ENCODE measurements at places on chromosomes 6 and 20.

DNA sequence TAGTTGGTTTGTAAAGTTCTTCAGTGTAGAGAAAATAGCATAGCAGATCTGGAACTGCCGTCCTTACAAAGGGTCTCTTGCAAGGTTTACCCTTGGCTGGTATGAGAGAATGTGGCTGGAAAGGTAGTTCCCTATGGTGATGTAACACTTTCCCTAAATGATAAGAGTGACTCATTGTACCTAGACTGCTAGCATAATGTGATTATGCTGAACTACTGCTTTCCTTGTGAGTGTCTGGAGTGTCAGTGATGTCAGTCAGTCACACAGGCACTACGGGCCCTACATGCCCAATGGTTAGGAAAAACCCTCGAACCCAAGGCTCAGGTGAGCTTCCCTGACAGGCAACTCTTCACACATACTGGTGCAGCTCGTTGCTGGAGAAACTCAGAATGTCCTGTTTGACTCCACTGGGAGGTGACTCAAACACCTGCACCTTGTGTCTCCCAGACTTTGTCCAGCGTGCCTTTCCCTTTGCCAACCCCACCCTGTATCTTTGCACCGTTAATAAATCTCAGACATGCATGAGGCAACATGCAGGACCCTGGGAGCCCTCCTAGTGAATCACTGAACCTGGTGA lies 28.4 kb upstream of the LY86 start:
- DNase-seq, result no peak

DNA sequence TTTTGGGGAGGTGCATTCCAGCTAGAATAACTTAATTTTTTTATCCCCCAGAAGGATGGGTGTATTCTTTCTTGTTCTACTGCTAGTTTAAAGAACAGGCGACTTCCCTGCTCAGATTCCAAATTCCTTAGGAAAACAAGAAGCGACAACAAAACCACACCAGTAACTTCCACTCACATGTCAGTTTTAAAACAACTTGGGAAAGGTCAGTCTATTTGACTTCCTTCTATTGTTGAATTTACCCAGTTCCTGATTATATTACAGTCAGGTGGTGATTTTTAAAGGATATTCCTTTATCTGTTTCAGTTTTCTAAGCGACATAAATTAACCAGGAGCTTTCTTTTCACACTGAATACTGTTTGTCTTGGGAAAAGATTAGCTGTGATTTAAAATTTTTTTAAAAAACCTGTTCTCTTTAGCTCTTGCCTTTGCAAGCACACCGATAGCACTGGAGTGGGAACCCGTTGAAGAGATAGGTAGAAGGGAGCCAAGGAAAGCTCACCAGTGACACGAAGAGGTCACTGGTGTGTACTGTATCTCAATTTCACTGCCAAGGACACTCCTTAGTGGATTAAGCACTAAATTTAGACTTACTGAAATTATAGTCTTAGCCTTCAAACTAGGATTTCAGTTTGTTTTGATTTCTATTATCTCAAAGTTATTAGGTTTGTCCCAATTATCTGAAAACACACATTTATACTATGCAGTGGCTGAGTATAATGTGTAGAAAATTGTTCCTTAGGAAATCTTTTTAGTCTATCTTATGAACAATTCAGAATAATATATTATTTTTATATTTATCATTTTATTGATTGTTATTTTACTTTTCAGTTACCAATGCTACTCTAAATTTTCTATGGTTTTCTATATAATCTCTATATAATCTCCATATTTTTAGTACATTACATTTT lies 22.3 kb downstream of the MARCKS start:
- DNase-seq, result peak; percentile 80

GRCh38 chr20:56730003-56730402 lies 100.9 kb downstream of the TFAP2C start:
- no peak for DNase-seq

DNA sequence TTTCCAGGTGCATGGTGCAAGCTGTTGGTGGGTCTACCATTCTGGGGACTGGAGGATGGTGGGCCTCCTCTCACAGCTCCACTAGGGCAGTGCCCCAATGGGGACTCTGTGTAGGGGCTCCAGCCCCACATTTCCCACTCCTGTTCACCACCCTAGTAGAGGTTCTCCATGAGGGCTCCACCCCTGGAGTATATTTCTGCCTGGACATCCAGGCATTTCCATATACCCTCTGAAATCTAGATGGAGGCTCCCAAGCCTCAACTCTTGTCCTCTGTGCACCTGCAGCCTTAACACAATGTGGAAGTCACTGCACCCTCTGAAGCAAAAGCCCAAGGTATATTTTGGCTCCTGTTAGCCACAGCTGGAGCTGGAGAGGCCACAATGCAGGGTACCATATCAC lies 393.5 kb downstream of the RNGTT start:
- no peak for DNase-seq

DNA sequence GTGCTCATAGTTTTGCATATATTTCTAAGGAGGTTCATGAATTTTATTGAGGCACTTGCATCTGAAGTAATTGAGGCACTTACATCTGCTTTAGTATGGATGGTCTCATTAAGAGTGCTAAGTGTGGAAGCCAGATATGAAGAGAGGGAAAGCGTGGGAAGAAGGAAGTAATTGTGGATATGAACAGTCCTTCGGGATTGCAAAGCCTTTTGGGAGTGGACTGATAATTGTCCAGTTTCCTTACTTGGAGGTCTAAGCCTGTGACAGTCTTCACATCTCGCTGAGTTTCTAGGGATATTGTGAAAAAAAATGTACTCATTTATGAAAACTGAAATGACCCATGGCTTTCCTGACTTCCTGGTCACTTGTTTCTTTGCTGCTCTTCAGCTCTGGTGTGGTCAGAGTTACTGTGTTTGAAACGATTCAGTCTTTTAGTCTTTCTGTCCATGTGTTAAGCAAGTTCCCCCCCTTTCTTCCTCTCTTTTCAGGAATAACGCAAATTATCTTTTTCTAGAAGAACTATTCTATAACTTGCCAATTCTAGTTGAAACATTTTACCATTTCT lies 137.3 kb downstream of the ZFAND3 start:
- DNase-seq, result no peak

GRCh38 chr6:75094614-75095200 lies 111.1 kb downstream of the COL12A1 start:
- peak; percentile 73 for DNase-seq

GRCh38 chr6:127489248-127489647 lies 29.9 kb downstream of the MTCL3 start:
- no peak for DNase-seq

- peak; percentile 47 for DNase-seq
These were observed 85.4 kb downstream of the GRIK2 start for GRCh38 chr6:101478891-101479290.

GRCh38 chr6:29748391-29749307 lies 25.4 kb downstream of the HLA-F start:
- peak; percentile 76 for DNase-seq

GRCh38 chr20:32523613-32524213 lies 61.4 kb downstream of the NOL4L start:
- no peak for DNase-seq

DNA sequence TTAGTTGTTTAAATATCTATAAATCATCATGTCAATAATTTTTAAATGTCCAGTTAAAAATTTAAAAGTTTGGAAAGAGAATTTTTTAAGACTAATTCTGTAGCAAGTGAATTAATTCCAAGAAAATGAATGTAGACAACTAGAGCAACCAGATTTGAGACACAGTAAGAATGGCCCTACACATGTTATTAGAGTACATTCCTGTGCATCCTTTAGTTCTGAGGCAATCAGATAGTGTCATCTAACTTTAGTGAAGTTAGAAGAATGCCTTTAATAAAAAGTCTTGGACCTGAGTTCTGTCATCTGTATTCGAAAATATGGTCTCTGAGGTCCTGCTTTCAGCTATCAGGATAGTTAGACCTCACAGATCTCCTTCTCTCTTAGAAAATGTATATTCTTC lies 63.7 kb downstream of the HIVEP2 start:
- DNase-seq, result no peak

GRCh38 chr20:62487-62886 lies 25.0 kb upstream of the DEFB125 start:
- no peak for DNase-seq

DNA sequence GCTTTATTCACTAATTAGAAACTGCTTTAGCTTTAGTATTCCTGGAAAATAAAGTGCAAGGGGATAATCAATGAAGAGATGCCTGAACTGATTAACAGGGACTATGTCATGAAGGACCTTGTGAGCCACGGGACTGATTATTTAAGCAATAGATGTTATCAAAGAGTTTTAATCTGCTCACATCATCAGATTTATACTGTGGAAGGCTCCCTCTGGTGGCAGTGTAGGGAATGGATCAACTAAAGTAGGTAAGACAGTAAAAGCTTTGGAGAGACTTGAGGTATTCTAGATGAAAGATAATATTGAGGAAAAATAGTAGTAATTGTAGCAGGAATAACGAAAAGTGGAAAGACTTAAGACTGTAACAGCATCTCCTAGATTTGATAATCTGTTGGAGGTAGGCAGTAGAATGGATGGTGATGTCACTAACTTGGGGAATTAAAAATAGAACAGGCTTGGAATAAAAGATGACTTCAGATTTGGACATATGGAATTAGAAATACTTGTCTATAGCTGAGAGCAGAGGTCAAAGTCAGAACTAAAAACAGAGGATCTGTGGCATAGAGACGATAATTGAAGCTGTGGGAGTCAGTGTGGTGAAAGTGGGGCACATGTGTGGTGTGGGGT lies 80.3 kb upstream of the HTR1E start:
- peak; percentile 36 for DNase-seq

- DNase-seq, result no peak
These were observed 497.1 kb upstream of the ARID1B start for GRCh38 chr6:156280065-156280464.

- DNase-seq, result no peak
These were observed 326.3 kb downstream of the RIMS1 start for GRCh38 chr6:72212686-72213085.

DNA sequence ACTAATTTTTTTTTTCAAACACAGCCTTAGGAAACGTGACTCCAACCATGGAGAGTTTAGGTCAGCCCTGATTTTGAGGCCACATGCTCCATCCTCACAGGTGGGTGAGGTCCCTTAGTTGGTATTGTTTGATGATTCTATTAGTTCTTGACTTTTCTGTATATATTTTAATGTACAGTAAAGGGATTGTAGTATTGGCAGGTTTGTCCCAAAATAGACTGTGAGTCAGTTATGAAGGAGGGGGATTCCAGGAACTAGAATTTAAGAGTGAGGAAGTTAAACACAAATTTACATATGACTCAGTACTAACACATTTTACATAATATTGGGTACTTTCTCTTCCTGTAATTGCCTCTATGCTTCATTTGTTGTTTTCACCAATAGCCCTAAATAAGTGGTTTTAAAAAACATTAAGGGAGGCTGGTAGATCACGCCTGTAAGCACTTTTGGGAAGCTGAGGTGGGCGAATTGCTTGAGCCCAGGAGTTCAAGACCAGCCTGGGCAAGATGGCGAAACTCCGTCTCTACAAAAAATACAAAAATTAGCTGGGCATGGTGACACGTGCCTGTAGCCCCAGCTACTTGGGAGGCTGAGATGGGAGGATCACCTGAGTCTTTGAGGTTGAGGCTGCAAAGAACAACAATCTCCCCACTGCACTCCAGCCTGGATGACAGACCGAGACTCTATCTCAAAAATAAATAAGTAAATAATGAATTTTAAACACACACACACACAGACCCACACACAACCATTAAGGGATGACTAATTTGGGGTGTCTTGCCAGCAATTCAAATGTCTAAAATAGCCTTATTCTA lies 81.8 kb downstream of the SGK1 start:
- peak; percentile 51 for DNase-seq

DNA sequence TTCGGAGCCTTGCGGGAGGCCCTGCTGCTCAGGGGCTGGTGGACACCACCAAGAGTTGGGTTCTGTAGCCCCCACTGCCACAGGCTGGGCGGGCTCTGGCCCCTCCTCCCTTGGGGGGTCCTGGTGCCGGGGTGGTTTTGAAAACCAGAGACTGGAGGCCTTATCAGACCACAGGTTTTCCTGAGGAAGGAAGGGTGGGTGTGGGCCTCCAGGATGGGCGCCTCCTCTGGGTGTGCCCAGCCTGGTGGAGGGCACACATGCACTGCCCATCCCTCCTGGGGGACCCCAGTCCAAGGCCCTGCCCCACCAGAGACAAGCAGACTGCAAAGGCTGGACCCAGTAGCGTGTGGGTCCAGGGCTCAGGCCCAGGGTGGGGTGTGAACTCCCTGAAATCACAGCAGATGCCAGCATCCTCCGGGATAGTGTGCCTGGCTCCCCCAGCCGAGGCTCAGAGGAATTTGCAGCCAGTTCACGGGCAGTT lies 13.5 kb upstream of the ZBTB46 start:
- no peak for DNase-seq

- DNase-seq, result peak; percentile 74
These were observed at the start of gene MICA for GRCh38 chr6:31403283-31404060. MICA (plus strand) TSS chr6:31403595; CDS start chr6:31403633, 38 bp downstream.

DNA sequence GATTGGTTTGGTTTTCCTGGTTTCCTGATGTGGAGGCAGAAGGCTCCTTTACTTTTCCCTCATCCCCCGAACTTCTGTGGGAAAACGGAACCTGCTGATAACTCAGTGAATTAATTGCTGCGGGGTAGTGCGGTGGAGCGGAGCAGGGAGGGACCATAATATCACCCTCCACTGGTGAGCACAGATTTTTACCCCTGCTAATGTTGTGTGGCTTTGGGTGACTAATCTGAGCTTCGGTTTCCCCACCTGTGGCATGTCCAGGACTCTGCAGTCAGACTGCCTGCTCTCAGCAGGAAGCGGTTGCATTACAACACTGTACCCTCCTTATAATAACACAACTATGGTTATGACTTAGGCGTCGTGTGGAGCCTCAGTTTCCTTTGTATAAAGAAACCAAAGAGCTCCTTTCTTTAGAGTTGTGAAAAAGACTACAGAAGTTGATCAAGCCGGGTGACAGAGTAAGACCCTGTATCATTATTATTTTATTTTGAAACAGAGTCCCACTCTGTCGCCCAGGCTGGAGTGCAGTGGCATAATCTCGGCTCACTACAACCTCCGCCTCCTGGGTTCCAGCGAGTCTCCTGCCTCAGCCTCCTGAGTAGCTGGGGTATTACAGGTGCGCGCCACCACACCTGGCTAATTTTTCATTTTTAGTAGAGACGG lies 2.2 kb upstream of the ID1 start:
- peak; percentile 75 for DNase-seq

DNA sequence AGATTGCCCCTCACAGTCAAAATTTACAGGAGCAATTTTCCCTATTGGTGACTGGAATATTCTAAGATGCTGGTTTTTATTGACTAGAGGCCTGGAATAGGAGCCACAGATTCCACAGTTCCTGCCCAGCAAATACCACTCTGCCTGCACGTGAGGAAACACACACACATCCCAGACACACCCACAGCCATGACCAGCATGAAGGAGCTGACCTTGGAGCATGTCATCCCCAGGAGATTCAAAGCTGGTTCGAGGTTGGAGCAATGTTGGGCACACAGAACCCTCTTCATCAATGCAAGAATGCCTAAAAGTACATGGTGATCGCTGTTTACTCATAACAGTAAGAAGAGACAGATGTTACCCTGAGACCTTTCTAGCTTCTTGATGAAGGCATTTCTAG lies 244.6 kb upstream of the FOXQ1 start:
- peak; percentile 21 for DNase-seq

- DNase-seq, result peak; percentile 89
These were observed 16.6 kb upstream of the BTBD3 start for GRCh38 chr20:11901127-11901526.

Measured in AG10803 (cell line).